ENCODE measurements at places on chromosomes 7 and 10.

- DNase-seq = peak; percentile 66
These were observed 54.9 kb upstream of the ZNF800 start for GRCh38 chr7:127447326-127447945.

DNA sequence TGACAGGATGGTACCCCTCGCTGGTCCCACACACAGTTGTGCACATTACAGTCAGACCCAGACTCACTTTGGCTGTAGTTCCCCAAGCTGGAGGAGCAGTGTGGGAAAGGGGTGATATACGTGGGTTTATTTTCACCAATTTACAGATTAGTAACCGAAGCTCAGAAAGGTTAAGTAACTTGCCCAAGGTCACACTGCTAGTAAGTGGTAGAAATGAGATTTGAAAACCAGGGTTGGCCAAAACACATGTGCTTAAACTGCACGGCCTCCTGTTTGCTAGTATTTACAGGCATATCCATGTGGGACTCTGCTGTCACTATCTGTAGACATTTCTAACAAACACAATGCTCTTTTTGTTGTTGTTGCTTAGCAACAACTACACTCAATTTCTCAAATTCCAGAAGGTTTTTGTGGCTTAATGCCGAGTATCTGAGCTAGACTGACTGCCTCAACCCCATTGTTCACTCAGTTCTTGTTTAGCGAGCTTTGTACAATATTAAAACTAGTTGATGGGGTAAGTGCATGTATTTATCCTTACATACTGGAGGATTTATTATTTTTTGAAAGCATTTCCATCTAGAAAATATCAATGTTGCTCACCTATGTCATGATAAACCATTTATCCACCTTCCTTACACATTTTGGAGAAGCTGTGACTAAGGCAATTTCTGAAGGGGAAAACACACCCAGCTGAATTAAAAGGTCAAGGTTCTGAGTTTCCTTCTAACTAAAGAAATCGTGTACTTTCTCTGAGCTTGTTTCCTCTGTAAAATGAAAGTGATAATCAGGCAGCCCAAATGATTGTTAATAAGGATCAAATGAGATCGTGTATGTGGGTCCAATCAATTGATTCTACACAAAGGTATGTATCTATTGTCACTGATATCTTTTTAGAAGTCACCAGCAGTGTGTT lies 5.3 kb upstream of the TMEM139 start:
- no peak for DNase-seq

DNA sequence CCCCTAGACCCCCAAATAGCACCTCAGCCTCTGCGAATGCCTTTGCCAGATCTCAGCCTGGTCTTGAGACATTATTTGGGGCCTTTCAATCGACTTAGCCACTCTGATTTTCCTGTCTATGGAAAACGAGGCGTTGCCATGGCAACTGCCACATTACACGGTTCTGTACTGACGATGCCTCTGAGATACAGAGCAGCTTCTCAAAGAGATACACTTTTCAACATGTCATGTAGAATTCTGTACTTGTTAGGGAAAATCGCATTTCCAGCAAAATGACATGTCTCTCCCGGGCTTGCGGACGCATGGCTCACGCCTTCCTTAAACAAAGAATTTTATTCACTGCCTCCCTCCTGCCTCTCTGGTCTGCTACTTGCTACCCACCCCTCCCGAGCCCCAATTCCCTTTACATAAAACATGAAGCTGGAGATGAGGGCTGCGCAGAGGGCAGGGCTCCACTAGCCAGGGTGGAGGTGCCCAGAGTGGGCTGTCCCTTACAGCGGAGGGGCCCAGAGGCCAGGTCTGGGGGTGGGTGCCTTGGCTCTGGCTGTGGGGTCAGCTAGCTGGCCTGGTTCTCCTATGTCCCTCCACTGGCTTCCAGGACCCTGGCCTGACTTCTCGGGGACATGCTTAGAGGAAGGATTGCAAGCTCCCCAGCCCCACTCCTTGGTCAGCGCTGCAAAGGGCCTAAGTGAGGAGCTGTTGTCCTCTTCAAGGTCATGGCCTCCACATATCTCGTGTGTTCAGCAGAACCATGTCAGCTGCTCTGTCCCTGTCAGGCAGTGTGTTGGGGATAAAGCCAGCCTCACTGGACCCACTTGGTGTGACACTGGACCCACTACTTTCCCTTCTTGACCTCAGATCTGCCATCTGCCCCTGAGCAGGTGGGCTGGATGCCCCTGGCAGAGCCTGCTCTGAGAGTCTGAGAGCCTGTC lies 342.5 kb downstream of the RPS24 start:
- DNase-seq = peak; percentile 60

DNA sequence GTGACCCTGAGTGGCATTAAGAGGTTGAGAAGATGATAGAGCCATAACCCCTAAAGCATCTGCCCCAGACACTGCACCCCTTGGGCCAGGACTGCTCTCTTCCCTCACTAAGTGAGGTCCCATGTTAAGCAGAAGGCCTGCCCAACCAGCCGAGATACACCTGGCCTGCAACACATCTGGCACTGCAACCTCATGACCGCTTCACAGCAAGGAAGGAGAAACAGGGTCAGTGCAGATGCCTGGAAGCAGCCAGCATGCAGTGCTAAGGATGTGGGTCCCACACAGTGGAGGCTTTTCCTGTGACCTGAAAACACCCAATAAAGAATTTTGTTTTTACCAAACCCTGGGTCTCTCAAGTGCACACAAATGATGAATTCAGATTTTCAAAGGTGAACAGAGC lies 7.4 kb downstream of the NOD1 start:
- DNase-seq = no peak

DNA sequence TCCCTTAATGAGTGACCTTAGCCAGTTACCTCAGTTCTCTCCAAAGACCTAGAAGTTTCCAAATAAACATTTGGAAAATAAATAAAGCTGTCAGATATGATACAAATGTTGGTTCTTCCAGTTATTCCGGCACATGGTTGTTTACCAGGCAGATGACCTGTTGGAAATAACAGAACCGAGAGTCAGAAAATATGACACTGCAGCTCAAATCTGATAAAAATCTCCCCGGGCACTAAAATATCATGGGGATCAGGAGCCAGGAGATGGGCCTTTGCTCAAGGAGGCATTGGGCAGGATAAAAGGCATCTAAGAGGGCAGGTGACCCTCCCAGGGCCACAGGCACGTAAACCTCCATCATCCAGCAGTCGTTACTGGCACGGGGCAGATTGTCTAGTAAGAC lies 164.0 kb upstream of the LYZL1 start:
- no peak for DNase-seq

DNA sequence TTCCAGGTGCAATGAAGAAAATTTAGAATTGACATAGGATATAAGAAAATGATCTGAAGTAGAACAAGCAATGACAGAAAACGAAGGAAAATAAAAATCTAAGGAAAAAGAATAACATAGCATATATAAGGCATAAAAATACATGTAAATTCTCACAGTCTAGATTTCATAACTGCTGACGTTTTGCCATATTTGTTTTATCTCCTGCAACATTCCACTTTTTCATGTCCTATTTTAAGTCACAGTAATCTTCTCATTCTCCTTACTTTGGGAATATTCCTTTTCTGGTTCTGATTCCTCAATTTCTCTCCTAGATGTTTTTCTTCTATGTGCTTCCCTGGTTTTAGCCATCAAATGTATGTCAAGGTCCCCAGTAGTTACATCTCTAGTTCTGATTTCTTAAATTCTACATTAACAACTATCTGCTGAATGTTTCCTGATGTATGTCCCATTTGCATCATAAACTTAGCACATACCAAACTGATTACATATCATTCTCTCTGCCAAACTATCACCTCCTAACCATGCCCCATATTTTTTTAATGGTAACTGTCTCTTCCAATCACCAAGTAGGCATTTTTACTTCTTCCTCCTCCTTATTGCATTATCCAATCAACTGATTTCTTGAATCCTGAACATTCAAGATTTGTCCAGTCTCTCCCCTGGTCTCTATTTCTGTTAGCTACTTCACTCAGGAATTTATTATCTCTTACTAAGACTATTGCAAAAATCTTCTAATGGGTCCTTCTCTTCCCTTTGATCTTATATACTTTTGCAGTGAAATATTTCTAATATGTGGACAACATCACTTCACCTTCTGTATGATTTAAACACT lies 171.3 kb downstream of the DNAJC1 start:
- DNase-seq = no peak

DNA sequence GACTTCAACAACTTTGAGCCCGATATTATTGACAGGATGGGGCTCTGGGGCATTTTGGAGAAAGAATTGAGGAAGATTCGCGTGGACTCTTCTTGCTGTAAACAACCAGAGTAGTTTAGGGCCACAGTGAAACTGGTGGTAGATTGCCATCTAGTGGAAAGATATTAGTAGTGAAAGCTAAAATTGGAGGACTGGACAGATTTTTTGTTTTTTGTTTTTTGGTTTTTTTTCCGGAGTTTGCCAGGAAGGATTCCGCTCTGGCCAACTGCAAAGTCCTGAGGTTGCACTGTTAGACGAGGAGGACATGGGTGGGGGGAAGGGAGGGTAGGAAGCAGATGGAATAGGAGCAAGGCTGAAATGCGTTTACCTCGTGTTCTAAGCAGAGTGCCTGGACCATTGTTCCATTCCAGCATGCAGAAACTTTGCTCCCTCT lies 11.7 kb downstream of the NOBOX start:
- peak; percentile 42 for DNase-seq
